ENCODE measurements at places on chromosomes 4 and X.

DNA sequence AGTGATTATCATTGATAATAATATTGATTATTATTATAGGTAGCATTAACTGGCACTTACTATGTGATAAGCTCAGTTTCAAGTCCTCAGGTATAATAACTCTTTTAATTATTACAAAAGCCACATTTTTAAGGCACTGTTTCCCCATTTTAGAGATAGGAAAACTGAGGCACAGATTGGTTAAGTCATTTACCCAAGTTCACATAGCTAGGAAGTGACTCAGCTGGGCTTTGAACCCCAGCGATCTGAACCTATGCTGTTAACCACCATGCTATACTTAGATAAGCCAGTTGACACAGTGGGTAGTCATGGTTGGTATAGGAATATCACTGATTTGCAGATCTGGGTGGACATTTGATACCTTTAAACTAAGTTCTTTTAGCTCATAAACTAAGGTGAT is 110.4 kb downstream of the FRAS1 start:
- no peak for DNase-seq

DNA sequence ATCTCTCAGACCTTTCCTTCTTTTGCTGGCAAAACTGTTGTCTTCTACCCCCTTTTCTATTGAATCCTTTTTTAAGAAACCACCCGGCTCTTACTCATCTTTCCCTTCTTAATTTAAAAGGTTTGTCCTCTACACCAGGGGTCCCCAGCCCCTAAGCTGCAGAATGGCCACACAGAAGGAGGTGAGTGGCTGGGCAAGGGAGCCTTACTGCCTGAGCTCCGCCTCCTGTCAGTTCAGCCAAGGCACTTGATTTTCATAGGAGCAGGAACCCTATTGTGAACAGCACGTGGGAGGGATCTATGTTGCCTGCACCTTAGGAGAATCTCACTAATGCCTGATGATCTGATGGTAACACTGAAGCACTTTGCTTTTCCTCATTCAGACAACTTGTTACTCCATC is 726.3 kb upstream of the INTU start:
- DNase-seq: no peak

- peak; percentile 70 for DNase-seq
Observed at GRCh38 chr4:67727124-67727850, 26.3 kb upstream of the UBA6 start.

GRCh38 chr4:139015948-139016471 is 429 bp downstream of the NOCT start:
- DNase-seq: no peak

DNA sequence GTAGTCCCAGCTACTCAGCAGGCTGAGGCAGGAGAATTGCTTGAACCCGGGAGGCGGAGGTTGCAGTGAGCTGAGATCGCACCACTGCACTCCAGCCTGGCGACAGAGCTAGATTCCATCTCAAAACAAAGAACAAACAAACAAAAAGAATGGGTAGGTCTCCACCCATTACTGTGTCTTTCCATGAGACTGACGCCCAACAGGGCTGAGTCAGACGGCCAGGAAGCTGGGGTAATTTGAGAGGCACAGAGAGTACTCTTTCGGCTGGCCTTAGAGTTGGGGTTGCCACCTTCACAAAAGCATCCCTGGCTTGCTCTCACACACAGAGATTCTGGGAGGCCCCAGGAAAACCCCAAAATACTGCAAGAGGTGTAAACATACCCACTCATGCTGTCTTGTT is 72.0 kb upstream of the DHRSX start:
- DNase-seq: no peak

- no peak for DNase-seq
Observed at GRCh38 chr4:176945334-176945733, 152.6 kb upstream of the VEGFC start.

DNA sequence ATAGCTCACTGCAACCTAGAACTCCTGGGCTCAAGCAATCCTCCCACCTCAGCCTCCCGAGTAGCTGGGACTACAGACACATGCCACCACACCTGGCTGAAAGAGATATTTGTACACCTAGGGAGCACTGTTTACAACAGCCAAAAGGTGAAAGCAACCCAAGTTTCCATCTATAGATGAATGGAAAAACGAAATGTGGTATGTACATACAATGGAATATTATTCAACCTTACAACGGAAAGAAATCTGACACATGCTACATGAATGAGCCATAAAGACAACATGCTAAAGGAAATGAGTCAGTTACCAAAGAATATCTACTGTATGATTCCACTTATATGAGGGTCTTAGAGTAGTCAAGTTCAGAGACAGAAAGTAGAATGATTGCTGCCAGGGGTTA is 52.2 kb downstream of the ABCG2 start:
- no peak for DNase-seq

- peak; percentile 20 for DNase-seq
Observed at GRCh38 chr4:124970011-124970410, 257.5 kb upstream of the ANKRD50 start.

DNA sequence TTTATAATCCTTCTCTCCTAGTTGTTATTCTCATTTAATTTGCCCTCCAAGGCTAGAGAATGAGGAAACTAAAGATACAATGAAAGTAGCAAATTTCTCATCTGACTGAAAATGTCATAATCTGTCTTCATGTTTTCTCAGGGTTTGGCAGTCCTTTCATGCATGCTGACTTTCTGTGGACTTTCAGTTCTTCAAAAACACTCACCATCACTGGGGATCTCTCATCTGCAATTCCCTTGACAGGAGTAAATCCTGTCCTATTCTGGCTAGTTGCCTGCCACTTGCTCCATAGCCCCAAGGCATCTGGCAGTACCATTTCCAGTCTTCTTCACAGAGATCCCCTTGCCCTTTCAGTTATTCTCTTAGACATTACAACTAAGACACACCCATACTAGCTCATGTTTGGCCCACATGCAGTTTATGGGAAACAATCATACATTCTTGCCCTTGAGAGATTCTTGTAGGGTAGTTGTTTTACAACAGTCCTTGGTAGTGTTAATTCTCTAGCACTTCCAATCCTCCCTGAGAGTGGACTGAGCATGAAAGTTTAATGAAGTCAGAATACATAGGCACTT is 449.7 kb upstream of the KLHL4 start:
- no peak for DNase-seq

- DNase-seq: no peak
Observed at GRCh38 chr4:117096886-117097285, 11.5 kb upstream of the TRAM1L1 start.

DNA sequence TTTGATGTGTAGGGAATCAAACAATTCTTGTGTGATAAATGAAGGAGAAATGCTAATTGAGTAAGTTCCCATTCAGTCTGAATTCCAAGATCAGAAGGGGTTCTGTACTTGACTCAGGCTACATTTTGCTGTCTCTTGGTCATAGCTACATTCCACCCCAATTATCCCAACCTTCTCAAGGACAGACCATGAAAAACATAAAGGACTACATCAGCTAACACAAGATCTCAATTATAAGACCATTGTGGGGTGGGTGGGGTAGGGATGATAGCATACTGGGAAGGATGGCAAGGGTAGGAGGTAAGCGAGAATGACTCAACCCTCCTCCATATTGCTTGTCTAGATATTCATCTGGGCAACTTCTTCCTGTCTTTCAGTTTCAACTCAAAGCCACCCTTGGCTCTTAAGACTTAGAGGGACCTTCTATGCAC is 87.4 kb upstream of the ETNPPL start:
- no peak for DNase-seq

- no peak for DNase-seq
Observed at GRCh38 chrX:80306007-80306406, 114.2 kb upstream of the TENT5D start.

- no peak for DNase-seq
Observed at GRCh38 chr4:86400216-86400615, 40.4 kb upstream of the MAPK10 start.

DNA sequence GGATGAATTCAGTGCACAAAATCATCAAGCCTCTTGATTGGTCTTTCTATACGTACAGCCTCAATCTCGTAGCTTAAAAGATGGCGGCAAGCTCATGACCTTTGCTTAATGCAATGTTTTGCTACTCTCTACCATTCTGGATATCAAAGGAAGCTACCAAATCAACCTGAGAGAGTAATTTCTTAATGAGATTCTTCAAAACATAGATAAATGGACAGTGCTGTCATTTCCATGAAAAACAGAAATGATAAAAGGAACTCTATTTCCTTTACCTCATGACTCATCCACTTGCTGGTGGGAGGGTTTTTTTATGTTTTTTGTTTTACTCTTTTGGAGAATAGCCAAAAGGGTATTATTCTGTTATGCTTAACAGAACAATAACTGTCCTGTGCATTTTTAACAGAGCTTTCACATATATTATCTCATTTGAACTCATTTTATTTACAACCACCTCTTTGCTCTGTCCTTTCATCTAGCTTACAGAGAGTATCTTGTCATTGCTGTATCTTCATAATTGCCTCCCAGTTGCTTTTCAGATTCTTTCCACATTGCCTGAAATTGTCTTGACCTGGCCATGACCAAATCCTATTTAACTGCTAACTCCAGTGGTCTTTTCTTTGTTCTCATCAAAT is 138.6 kb upstream of the GPR101 start:
- no peak for DNase-seq

GRCh38 chr4:84901173-84901572 is 65.3 kb downstream of the WDFY3 start:
- no peak for DNase-seq

- DNase-seq: peak; percentile 84
Observed at GRCh38 chr4:41214136-41214824, at the start of gene APBB2. APBB2 (minus strand) TSS chr4:41214542; CDS start chr4:41033254, 181,288 bp downstream.

- DNase-seq: no peak
Observed at GRCh38 chrX:131881194-131881593, 141.9 kb upstream of the STK26 start.

GRCh38 chrX:25226151-25226550 is 210.4 kb upstream of the ARX start:
- DNase-seq: no peak

DNA sequence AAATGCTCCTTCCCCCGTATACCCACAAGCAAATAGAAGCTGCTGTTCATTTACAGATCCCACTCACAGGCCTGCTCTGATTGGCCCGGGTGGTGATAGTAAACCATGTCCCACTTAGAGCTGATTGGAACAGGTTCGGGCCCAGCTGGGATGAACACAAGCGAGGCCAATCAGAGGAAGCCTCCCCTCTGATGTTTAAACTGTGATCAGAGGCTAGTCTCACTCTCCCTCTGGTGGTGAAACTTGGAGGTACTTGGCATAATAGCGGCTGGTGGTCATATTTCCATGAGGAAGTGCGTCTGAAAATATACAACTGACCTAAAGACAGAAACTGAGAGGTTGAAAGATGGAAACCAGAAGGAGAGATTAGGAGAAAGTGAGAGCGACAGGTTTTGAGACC is 51.5 kb upstream of the TRPC3 start:
- no peak for DNase-seq

GRCh38 chrX:39984191-39984956 is 113.4 kb downstream of the BCOR start:
- DNase-seq: no peak

GRCh38 chrX:19130628-19131027 is 8.4 kb upstream of the ADGRG2 start:
- DNase-seq: no peak

GRCh38 chr4:181968371-181968770 is 274.8 kb upstream of the TENM3 start:
- DNase-seq: no peak

DNA sequence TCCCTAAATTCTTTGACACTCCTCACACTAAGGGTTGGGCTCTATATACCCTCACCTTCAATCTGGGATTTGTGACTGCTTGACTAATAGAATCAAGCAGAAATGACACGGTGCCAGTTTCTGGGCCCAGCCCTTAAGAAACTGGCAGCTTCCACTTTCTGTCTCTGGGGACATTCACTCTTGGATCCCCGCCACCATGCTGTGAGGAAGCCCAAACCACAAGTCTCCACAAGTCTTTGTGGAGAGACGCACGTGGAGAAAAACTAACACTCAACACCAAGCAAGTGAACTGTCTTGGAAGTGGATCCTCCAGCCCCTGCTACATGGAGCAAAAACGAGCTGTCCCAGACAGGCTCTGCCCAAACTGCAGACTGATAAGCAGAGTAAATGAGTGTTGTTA is 1.1 kb upstream of the EDNRA start:
- no peak for DNase-seq

GRCh38 chr4:88277711-88278225 is 6.6 kb downstream of the PPM1K start:
- DNase-seq: no peak

- peak; percentile 89 for DNase-seq
Observed at GRCh38 chr4:113539408-113539807, 222.1 kb downstream of the CAMK2D start.

DNA sequence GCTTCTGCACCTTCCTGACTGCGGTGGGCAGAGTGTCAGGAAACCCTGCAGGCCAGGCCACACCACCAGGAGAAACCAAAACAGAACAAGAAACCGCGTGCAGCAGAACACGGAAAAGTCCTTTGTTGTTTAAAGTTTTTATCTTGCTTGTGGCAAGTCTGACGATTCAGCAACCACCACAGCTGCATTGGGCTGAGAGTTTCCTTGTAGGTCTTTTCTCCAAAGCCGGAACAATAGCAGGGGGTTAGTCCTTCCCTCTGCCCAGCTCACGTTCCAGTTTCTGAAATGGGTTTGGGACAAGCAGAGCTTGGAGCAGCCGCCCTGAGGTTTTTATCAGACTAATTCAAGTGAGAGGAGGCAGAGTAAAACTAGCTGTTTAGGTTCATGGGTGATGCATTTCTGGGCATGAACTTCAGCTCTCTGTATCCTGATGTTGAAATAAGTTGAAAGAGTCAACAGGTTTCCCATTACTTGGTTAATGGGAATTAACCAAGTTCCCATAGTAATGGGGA is 216.9 kb downstream of the PTTG2 start:
- no peak for DNase-seq

DNA sequence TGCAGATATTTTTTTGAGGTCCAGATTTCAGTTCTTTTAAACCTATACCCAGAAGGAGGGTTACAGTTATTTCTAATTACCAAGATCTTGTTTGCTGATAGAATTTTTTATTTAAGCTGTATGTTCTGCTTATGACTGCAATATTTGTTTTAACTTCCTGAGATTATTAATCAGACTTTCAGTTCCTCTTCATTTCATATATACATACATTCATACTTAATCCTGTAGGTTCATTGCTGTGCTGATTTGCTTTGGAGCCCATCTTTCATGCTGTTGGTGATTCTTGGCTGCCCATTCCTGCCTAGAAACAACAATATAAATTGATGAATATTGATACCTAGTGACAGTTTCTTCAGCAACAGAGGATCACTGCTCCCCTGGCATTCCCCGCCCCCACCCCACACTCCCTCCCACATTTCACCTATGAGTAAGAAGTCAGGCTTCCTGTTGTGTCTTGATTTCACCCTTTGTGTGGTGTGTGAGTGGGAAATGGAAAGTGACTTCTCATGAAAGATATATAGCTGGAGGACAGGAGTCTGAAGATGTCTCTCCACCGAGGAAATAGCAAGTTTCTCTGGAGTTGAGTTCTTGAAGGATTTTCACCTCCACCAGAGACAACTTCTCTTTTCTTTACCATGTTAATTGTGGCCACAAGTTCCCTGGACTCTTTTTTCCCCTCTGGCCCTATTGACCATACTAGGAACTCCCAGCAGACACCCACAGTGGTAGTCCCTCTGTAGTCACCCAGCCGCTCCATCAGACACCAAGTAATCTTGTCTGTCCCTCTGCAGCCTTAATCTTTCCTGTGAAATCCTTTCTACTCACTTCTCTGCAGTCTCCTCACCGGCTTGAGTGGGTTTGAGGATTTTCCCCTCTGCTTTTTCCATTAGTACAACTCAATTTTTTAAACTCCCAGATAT is 118.4 kb downstream of the ASB9 start:
- no peak for DNase-seq
